Pancreas (tissue), 10 donors: ENCODE measurements at places on chromosomes 3 and 15. TPM values are rescaled to one million over a fixed set of nuclear protein-coding genes. Genes with fewer than 3 reads are reported as not detected.

Gene TLR9
- polyA plus RNA-seq = 0.27 TPM

Gene SAMMSON
- not detected for polyA plus RNA-seq

Gene LYZL4
- not detected for polyA plus RNA-seq

Gene P2RY14
- polyA plus RNA-seq = 0.47 TPM

Gene ROBO2
- polyA plus RNA-seq = 4.3 TPM

Gene AGBL1
- polyA plus RNA-seq = not detected

Gene SLC28A2
- polyA plus RNA-seq = not detected

Gene SPSB4
- polyA plus RNA-seq = 7.6 TPM

Gene PARP15
- 0.80 TPM for polyA plus RNA-seq

Gene DNAH1
- polyA plus RNA-seq = 8.1 TPM

Gene CDHR4
- not detected for polyA plus RNA-seq

Gene IL20RB
- 1.3 TPM for polyA plus RNA-seq
